Spinal cord (tissue), 10 donors: ENCODE measurements at places on chromosomes 2 and 18. TPM values are rescaled to one million over a fixed set of nuclear protein-coding genes. Genes with fewer than 3 reads are reported as not detected.

AAMP gene
- polyA plus RNA-seq = 128 TPM

C1GALT1C1L gene
- 1.8 TPM for polyA plus RNA-seq

G6PC2 gene
- not detected for polyA plus RNA-seq

LBX2 gene
- 0.69 TPM for polyA plus RNA-seq

ALKAL2 gene
- 5.3 TPM for polyA plus RNA-seq

DCC gene
- 17.7 TPM for polyA plus RNA-seq

IL1B gene
- 1.7 TPM for polyA plus RNA-seq
